ENCODE measurements at places on chromosomes 6 and 20.

DNA sequence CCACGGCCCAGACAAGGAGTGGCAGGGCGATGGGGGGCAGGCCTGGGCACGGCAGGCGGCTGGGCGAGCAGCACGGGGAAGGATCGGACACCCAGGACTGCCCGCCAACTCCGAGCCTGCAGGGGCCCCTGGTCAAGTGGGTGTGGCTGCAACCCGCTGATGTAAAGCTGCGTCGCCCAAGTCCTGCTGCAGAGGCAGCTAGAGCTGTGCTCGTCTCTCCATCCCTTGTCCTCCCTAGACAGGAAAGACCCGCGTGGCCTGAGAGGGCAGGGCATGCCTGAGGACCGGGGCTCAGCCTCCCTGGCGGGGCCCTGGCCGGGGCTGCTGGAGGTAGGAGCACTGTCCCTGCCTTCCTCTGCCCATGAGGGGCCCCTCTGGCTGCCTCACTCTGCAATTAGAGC lies 281.2 kb downstream of the CDH4 start:
- DNase-seq = no peak

GRCh38 chr6:74867291-74867690 lies 338.6 kb downstream of the COL12A1 start:
- DNase-seq = no peak

DNA sequence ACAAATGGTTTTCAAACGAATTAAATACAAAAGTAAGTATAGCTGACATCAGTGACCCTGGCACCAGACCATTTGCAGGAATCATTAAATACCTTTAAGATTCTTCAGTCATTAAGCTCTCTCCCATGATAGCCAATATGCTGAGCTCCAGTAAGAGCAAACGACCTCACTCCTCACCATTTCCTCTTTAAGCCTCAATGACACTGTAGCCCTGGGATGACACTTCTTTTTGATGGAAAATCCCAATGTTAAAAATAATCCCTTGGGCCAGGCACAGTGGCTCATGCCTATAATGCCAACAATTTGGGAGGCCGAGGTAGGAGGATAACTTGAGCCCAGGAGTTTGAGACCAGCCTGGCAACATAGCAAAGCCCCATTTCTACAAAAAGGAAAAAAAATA lies 3.3 kb upstream of the SGK1 start:
- DNase-seq = no peak

GRCh38 chr6:115272311-115272710 lies 788.4 kb downstream of the FRK start:
- no peak for DNase-seq

- DNase-seq = no peak
Observed at GRCh38 chr6:39902786-39903465, 31.3 kb downstream of the MOCS1 start.

- DNase-seq = no peak
Observed at GRCh38 chr20:37737826-37738420, 44.1 kb downstream of the CTNNBL1 start.

- no peak for DNase-seq
Observed at GRCh38 chr6:118580585-118581419, 32.7 kb downstream of the PLN start.

DNA sequence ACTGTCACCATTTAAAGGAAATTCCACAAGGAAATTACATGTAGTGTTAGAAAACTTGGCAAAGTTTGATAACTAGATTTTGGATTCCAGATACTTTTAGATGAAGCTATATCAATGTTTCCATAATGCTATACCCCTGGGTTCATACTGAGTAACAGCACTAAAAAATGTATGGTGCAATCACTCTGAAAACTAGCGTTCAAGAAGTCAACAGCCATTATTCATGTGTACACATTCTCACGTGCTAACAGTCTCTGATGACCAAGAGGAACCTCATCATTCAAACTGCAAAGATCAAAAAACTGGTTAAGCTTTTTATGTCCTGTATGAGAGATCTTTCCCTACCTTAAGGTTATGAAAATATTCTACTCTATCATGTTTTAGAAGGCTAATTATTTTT lies 197.6 kb downstream of the GMDS start:
- DNase-seq = no peak

GRCh38 chr20:24823989-24824693 lies 124.9 kb upstream of the CST7 start:
- no peak for DNase-seq

DNA sequence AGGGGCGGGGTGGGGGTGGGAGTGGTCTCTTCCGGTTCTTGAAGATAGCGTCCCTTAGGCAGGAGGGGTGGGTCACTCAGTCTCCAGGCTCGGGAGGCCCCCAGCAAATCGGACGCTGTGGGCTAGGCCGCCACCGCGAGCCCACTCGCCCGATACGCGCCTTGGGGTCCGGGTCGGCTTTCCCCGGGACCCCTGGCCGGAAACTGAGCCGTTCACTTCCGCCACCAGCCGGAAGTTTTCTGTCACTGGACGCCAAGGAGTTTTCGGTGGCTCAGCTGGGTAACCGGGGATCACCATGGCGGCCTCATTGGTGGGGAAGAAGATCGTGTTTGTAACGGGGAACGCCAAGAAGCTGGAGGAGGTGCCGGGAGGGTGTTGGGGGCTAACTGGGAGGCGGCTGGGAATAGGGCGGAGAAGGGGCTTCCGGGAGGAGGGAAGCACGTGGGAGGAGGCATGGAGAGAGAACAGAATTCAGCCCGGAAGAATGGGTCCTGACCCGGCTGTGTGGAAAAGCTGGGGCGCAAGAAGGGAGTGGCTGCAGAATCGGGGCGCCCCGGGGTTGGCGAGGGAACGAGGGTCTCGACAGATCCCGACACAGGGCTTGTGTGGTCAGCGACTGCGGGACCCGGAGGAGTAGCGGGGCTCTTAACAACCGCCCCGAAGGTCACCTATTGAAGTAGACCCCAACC lies at the start of gene ITPA:
TSS of gene ITPA (plus strand) at position 242 of the 689 bp plus-strand sequence. CDS start at position 296, 54 bp downstream.
- DNase-seq = peak; percentile 7

- no peak for DNase-seq
Observed at GRCh38 chr20:34437330-34437986, 74.4 kb downstream of the ITCH start.

DNA sequence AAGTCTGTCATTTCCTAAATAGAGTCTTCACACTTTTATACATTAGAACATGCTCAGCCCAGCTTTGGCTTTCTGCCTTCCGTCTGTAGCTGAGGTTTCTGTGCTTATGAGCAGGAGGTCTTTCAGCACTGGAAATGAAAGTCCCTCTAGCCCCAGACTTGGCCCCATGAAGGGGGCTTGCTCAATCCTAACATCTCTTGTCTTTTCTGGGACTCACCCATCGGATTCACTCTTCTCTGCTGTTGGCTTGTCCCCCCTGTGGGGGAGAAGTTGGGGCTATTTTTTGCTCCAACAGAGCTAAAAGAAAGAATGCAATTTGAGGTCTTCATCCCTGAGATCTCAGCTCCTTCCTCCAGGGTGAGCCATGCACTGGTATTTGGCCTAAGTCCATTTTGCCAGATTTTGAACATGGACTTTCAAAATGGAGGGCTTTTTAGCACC lies 177.7 kb downstream of the MRPL14 start:
- no peak for DNase-seq

DNA sequence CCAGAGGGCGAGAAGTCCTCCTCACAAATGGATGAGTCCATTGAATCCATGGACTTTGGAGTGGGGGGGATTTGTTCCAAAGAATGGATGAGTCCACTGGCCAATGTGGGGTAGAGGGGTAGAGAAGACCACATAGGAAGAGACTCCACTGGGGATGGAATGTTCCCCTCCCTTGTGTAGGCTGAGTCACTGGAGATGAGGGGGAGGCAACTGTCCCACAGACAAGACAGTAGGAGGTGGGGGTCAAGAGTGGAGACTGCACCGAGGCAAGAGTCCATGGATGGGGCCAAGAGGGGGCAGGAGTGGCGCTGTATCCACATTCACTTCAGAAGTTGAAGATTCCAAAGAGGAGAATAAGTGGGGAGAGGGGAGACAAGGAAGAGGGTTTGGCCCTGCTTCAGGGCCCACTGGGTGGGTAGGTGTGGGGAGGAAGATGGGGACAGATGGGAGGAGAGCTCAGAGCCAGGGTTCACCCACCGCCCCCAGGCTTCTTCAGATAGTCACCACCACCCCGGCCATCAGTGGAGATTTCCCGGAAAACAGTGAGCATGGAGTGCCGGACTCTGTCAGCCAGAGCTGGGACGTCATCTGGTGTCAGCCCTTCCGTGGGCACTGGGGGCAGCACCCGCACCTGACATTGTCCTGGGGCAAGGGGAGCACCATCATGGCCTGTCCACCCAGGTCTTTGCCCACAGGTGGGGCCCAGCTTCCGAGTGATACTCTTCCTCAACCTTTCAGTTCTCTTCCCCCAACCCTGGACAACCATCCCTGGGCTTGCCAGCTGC lies 4.6 kb downstream of the EGFL8 start:
- no peak for DNase-seq

DNA sequence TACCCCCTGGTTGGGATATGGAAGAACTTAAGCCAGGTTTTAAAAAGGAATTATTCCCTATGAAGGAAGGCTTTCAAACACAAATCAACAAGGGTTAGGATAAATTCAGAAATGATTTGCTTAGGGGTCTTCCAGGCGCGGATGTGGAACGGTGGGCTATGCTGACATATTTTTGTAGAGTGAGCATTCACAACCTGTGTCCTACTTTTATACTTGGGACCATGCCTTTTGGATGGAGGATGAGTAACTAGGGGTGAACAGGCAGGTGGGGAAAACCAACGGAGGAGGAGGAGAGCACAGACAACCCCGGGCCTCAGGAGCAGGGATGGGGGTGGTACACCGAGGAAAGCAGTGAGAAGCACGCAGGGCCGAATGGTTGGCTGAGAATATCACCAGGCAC lies 5.9 kb downstream of the MYLK4 start:
- DNase-seq = no peak
